Right hindlimb (tissue), 1 donor: ENCODE measurements at places on chromosomes 12 and 14.
A peak's percentile ranks its signal among the peaks of the same experiment; 100 is the strongest.

DNA sequence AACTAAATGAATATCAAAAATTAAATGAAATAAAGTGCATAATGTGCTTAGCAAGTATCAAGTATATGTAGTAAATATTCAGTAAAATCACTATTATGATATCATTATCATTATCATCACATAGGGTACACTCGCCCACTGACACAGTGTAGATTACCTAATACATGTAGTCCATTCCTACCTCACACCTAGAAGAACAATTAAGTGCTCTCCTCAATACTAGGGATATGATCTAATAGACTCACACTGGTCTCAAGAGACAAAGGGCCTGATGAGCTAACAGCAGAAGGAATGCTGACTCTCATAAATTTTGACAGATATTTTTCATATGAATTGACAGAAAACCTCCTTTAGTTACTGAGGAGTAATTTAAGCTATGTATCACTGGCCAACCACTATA is 29.1 kb downstream of the FSCB start:
- no peak for DNase-seq

DNA sequence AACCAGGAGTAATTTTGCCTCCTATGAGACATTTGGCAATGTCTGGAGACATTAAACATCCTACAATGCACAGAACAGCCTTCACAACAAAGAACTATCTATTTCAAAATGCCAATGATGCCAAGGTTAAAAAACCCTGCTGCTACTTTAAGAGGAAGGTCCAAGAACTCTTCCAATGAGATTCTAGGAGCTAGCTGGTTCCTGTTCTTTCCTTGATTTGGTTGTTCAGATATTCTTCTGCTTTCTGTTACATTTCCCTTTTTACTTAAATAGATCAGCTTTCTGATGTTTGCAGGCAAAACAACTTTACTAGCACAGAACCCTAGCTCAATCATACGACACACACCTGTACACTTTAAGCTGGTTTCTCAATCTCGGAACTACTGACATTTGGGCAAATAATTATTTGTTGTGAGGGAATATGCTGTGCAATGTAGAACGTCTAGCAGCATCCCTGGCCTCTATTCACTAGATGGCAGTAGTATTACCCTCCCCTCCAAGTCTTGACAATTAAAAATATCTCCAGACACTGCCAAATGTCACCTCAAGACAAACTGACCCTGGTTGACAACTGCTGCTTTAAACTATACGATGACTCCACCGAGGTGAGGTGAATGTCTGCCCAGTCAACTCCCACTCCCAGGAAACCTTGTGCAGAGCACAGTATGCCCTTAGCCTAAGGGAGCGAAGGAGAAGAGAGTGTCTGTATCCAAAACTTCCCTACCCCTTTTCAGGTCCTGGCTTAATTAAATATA is 4.4 kb downstream of the BLTP3B start:
- DNase-seq = no peak

- no peak for DNase-seq
Observed at GRCh38 chr14:22689199-22689598, 45.0 kb upstream of the OR6J1 start.

- DNase-seq = no peak
Observed at GRCh38 chr12:89231686-89232085, 120.6 kb downstream of the DUSP6 start.

DNA sequence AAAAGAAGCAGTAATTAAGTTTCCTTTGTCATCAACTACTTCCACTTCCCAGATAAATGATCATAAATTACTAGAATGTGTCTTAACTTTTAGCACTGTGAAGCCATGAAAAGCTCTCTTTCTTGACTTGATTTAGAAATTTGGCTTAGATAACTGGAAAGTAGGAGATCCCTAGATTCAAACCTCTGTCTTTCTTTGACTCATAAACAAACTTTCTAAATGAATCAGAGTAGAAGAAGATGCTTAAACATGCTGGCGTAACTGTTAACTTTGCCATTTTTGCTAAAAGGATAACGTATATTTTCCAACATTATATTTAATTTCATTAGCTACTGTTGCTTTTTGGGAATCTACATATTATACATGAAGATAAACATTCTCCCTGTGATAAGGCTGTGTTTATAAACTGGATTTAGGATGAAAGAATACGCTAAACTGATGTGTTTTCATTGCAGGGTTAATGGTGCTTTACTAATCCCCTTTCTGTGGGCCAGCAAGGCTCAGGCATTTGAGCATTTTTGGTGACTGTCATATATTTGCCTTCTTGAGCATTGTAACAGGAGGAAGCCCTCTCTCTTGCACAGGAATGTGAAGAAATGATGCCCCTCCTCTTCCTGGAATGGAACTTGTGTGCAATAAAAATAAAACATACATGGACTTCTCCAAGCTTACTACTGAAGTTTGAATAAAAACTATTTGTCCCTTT is 301.4 kb downstream of the BMP4 start:
- no peak for DNase-seq

DNA sequence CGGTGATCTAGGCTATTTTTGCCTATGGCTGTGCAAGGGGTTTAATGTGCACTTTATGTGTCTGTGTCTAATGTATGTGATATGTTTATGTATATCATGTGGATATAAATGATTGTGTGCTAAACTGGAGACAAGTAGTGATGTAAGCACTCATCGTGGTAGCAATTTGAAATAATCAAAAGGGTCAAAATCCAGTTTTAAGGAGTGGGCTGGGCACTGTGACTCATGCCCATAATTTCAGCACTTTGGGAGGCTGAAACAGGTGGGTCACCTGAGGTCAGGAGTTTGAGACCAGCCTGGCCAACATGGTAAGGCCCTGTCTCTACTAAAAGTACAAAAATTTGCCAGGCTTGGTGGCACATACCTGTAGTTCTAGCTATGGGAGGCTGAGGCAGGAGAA is 2.8 kb downstream of the EDDM3A start:
- no peak for DNase-seq

DNA sequence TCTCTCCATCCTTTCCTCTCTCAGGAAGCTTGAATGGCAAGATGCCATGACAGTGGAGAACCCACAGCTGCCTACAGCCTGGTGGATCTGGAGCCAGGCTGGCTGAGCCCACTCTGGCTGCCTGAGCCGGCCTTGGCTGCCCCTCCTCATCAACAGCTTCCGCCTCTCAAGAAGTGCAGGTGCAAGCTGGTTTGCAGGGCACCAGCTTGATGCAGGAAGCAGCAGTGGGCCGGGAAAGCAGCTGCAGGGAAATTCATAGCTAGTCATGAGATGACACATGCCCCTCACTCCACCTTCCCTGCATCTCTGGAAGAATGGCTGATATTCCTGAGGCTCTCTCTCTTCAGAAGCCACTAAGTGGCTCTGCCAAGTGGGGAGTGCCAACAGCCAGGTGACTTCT is 289.1 kb downstream of the RPS29 start:
- no peak for DNase-seq

GRCh38 chr14:85508863-85509262 is 21.1 kb upstream of the FLRT2 start:
- no peak for DNase-seq

GRCh38 chr12:2309647-2310046 is 256.9 kb downstream of the CACNA1C start:
- no peak for DNase-seq

- peak; percentile 66 for DNase-seq
Observed at GRCh38 chr14:94132285-94132887, 3.0 kb upstream of the IFI27L2 start.

DNA sequence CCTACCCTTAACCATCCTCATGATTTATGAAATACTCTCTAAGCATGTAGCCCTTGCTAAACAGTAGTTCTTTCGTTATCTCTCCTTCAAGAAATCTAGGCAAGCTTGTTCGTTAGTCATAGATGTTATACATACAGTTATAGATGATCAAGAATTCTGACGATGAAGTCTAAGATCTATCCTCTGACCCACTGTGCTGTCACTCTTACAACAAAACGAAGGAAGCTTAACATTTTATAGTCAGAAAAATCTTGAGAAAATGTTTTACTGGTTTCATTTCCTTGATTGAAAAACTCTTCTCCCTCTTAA is 68.9 kb downstream of the SPPL3 start:
- DNase-seq = no peak

DNA sequence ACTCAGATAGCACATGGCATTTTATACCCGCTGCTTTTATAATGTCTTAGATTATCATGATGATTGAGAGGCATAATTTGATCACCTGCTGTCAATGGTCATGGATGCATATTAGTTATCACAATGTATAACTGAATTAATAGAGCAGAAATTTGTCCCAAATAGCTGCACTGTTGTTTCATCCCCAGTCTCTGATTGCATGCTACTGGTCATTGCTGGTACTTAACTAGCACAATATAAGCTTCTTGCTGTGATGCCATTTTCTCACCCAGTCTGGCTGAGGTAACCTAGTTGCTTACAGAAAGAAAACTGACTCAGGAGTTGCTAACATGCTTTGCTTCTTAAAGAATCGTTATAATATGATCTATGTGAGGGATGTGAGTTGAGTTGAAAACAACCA is 76.8 kb upstream of the PLEKHA5 start:
- no peak for DNase-seq

DNA sequence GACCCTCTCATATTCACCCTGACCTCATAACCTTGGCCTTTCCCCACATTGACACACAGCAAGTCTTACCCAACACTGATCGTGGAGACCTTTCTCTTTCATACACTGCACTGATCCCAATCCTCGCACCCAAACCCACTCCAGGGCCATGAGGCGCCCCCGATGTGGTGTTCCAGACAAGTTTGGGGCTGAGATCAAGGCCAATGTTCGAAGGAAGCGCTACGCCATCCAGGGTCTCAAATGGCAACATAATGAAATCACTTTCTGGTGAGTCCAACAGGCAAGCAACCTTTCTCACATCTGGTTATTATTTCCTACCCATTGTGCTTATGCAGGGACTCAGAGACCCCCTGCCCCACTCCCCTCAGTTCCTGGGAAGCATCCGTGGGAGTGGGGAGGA is 5.4 kb downstream of the MMP14 start:
- DNase-seq = no peak

- DNase-seq = no peak
Observed at GRCh38 chr12:109541413-109541726, 31.9 kb downstream of the MMAB start.

DNA sequence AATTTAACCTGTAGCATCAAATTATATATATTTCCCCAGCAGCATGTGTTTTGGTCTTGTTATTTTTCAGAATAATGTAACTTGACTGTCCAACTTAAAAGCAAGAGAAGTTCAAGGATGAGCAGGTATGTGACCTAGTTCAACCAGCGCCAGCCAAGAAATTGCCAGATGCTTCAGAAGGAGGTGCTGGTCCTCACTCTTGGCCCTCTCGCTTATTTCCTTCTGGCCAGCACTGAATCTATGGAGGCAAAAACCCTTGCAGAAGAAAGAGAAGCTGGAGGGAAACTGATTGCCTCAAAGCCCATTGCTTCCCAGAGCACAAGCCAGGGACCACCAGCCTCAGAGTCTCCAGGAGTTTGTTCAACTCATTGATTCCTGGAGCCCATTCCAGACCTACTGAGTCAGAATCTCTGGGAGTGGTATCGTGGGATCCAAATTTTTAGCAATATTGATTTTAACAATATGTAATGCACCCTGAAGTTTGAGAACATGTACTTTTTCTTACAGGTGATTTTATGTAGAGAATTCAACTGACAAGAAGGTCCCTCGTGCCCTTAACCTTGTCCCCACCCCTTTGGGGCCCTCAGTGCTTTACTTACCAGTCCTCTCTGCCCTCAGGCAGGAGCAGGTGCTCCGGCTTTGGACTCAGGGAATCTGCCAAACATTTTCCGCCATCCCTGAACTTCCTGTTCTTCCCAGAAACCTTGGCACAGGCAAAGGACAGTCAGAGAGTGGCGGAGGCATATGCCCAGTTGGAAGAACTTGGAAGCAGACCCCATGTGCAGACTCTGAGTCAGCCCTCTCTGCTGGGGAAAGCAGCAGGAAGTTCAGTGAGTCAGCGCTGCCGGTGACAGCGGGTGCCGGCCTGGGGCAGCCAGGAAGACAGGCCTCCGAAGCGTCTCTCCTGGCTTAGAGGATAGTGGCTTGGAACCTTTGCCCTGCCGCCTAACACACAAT is 10.4 kb downstream of the BEST3 start:
- DNase-seq = peak; percentile 79

DNA sequence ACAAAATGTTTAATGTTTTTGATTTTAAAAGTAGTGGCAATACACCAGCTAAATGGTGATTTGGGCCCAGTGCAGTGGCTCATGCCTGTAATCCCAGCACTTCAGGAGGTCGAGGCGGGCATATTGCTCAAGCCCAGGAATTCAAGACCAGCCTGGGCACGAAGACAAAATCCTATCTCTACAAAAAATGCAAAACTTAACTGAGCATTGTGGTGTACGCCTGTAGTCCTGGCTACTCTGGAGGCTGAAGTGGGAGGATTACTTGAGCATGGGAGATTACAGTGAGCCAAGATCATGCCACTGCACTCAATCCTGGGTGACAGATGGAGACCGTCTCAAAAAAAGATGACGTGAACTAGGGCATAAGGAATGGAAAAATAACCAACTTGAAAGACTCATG is 4.7 kb downstream of the RPL36AL start:
- no peak for DNase-seq

DNA sequence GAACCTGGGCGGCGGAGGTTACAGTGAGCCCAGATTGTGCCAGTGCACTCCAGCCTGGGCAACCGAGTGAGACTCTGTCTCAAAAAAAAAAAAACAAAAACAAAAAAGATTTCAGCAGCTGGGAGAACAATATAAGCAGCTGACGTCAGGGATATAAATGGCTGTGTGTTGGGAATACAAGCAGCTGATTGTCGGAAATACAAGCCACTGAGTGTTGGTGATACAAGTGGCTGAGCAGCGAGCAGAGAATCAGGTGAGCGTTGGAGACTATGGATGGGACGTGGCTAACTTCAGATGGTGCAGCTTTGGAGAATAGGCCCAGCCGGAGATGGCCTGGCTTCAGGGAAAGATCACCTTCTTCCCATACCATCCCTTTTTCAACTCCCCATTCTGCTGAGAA is 32.0 kb downstream of the PSEN1 start:
- no peak for DNase-seq

DNA sequence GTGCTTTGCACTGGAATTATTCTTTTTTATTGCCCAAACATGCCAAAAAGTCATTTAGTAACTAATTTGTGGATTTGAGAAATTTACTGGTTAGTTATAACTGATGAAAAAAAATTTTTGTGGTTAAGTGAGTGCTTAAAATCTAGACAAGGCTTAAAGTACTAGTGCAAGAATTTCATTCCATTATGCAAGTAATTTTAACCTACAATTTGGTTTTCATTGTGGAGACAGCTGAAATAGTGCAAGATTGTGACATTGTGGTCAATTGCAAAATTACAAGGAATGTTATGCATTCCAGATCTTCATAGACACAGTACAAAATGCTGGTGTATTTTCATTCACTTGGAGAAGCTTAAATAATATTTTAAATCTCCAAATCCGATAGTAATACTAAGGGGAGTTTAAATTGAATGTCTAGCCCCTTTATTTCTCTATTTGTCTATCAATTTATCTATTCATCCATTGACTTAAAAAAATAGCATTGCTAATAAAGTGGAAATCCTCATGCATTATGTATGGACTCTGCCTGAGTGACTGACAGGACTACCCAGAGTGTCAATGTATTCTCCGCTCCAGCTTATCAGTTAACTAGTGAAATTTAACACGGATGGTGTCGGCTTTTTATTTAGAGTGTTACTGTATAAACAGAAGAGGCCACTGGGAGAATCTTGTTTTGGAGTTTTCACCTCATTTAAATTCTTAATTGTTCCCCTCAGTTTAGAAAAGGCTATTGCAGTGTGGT is 125.9 kb downstream of the ALX1 start:
- no peak for DNase-seq

GRCh38 chr14:101103321-101103901 is 199.9 kb upstream of the RTL1 start:
- DNase-seq = peak; percentile 12

- no peak for DNase-seq
Observed at GRCh38 chr12:66210840-66211239, 21.8 kb downstream of the IRAK3 start.
